ENCODE measurements at places on chromosomes 2 and 18. TPM values are rescaled to one million over a fixed set of nuclear protein-coding genes. Genes with fewer than 3 reads are reported as not detected.

Gene KIAA1328
- total RNA-seq = 5.3 TPM

Gene GFPT1
- total RNA-seq = 93.2 TPM

Gene CHRNG
- total RNA-seq = not detected

Gene KATNAL2
- 0.89 TPM for total RNA-seq

Gene TUBA3D
- total RNA-seq = not detected

Gene TSGA10
- 13.1 TPM for total RNA-seq

Gene SLC5A7
- total RNA-seq = not detected

Measured in smooth muscle cell of the umbilical artery (primary cell).